ENCODE measurements at places on chromosomes 11 and 22.

GRCh38 chr11:1336836-1337646, 27.6 kb upstream of the TOLLIP start:
- no peak for DNase-seq

- DNase-seq: no peak
Measured at GRCh38 chr11:102966011-102966410, 10.5 kb upstream of the MMP13 start.

DNA sequence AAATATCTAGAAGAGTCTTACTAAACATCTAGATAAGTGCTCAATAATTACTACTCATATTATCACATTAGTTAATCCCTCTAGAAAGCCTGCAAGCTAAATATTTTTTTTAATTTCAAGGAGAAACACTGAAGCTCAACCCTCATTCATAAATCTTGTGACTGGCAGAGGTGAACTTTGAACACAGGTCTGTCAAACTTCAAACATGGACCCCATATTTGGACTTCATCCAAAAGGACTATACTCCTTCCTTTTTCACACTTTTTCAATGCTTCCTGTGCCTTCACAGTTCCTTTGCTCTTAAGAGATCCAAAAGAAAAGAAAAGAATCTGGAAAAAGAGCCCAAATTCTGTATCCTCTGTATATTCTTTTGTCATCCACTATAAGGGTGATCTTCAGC, 28.3 kb upstream of the OR9G4 start:
- no peak for DNase-seq

GRCh38 chr11:2156416-2157182, 4.4 kb downstream of the INS start:
- DNase-seq: no peak

DNA sequence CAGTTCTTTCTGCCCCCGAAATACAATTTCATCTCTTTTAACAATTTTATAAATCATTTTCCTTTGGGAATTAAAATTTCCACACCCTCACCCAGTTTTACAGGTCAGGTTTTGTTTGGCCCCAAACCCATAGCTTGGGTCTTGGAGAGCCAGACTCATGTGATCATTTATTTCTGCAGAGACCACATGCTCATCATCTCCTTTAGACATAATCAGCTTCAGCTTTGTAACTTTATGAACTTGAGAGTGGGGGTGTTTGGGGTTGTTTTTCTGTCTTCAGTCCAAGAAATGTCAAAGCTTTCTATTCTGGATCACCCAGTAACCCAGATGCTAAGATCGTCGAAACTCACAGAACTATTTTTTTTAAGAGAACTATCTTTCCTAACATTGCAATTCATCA, 70.9 kb downstream of the DBX1 start:
- no peak for DNase-seq

Data from hippocampal formation (tissue), 2 donors.